Stimulated activated CD4-positive, alpha-beta T cell treated with anti-CD3 and anti-CD28 coated beads, Interleukin-1b, Interleukin-23, amount 100 ng/mL, for 1 hour (primary cell): ENCODE measurements at places on chromosomes 2 and 18.

DNA sequence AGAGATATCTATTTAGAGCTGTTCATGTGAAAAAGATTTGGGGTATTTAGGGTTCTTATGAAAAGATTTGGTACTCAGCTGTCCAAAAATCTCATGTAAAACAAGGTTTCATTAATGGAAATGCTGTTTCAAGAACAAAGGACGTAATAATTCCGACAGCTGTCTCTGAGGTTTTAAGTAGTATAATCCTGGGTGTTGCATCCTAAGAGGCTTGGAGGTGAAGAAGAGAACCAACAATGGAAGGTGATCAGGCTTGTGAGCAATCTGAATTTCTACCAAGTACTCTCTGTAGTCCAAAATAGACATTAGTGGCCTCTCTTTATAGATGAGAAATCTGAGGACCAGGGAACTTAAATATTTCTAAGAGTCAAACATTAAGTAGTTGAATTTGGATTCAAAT, 205.1 kb downstream of the BABAM2 start:
- DNase-seq = no peak

DNA sequence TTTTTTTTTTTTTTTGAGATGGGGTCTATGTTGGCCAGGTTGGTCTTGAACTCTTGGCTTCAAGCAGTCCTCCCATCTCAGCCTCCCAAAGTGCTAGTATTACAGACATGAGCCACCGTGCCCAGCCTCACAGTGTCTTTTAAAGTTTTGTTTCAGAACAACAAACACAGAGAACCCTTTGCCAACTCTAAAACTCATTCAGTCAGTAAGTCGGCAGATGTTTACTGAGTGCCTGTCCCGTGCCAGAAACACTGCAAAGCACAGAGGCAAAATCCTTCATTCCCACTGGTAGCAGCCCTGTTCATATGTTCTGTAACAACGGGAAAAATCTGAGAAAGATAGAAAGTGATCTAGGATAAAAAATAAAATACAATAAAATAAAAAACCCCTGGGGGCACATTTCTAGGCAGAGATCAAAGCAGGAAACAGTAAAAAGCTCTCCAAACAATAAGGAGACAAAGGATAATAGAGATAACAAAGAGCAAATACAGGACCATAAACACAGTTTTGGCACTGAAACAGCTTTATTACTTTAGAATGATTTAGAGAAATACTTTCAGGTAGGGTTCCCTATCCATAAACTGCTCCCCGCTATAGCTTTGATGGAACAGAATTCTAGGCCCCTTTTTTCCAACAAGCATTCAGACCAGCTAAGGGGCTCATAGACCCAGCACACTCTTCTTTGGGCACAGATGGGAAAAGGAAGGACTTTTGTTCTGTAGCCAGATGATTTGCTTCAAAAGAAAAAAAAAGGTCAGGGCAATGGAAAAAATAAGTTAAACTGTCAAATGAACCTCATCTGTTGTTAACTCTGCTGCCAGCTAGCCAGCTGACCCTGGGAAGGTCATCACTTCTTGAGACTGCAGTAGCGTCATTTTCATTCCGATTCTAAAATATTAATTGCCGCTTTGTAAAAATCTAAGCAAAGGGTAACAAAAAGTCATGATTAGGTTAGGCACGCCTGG, 212.3 kb downstream of the CDH20 start:
- no peak for DNase-seq

GRCh38 chr2:39521876-39522517, 84.9 kb upstream of the MAP4K3 start:
- no peak for DNase-seq

DNA sequence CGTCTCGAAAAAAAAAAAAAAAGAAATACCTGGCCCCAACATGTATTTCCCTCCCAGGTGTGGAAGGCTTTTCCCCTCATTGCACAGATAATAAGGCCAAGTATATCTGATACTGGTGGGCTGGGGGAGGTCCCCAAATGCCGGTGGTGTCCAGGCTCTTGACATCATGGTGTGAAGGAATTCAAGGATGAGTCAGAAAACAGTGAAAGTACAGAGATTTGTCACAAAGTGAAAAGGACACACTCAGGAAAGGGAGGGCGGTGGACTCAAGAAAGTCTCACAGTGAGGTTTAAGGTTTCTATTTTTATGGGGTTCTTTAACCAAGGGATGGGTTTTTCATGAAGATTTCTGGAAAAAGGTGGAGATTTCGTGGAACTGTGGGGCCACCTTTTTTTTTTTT, 37.8 kb upstream of the FZD5 start:
- no peak for DNase-seq

- no peak for DNase-seq
Measured at GRCh38 chr2:209519271-209519670, 95.4 kb downstream of the MAP2 start.

GRCh38 chr2:85390941-85391669, 19.1 kb downstream of the CAPG start:
- peak; percentile 44 for DNase-seq

- peak; percentile 21 for DNase-seq
Measured at GRCh38 chr18:55415258-55415871, 172.6 kb downstream of the TCF4 start.

DNA sequence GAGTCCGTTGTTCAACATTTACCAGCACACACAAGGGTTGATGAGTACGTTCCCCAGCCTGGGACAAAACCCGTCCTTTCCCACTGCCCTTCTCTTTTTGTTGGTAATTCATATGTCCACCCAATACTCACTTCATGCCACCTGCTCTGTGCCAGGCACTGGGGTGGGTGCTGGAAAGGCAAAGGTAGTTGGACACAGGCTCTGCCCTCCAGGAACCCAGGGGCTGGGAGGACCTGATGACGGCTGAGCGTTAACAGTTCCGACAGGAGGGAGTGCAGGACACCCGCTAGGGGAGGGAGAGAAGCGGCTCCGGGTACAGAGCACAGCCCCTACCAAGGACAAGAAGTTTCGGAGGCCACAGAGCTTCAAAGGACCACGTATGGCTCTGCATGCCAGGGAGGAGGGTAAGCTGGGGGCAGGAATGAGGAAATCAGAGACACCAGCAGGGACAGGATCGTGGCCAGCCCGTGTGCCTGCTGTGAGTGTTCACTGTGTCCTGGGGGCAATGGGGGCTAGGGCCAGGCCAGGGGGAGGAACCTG, 134.1 kb upstream of the GPC1 start:
- DNase-seq = no peak

GRCh38 chr2:101560780-101561315, 85.9 kb upstream of the RFX8 start:
- DNase-seq = no peak

- no peak for DNase-seq
Measured at GRCh38 chr2:233051241-233052149, 8.6 kb upstream of the INPP5D start.

DNA sequence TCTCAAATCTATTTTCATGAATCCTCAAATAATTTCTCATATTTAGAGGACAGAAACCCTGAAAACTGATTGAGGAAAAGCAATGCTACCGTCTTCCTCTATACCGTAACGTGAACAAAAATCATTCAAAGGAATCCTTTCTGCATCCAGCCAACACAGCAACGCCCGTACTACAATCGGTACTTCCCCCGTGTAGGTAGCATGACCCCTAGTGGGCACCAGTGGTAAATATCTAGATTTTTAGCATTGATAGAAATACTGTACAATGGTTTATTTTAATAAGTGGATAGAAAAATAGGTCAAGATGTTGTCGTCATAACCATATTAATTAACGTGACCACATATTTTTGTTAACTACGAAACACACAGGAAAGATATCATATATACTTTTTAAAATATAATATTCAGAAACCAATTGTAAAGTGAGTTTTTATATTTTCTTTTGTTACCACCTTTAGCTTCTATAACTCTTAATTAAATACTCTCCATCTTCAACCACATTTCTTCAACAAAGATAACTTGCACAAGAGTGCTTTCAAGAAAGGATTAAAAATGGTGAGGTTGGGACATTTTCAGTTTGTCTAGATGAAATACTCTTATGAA, 194.1 kb downstream of the SS18 start:
- no peak for DNase-seq

DNA sequence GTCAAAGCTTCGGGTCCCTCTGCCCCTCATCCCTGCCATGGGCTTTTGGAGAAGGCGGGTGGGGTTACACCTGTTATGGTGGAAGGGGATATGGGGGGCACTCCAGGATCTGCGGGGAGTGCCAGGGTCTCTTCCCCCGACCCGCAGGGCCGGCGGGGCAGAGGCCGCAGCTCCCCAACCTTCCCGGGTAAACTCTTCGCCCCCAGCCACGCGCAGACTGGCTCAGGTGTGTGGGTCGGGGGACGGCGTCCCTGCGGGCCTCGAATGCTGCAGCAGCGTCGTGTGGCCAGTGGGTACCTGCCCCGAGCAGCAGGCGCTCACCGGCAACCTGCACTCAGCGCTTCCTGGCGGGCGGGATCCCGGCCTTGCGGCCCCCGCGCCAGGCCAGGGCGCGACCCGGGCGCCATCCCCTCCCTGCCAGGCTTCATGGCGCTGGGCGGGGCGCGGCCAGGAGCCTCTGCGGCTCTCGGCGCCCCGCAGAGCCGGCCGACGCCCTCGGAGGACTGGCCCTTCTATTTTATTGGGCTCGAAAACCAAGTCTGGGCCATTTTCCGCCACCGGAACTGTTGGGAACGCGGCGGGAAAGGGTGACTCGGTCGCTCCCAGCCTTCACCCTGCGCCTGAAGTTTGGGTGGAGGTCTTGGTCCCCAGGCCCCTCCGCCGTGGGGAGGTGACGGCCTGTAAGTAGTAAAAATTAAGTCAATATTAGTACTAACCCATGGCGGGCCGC, 4.5 kb downstream of the GBX2 start:
- DNase-seq = no peak

DNA sequence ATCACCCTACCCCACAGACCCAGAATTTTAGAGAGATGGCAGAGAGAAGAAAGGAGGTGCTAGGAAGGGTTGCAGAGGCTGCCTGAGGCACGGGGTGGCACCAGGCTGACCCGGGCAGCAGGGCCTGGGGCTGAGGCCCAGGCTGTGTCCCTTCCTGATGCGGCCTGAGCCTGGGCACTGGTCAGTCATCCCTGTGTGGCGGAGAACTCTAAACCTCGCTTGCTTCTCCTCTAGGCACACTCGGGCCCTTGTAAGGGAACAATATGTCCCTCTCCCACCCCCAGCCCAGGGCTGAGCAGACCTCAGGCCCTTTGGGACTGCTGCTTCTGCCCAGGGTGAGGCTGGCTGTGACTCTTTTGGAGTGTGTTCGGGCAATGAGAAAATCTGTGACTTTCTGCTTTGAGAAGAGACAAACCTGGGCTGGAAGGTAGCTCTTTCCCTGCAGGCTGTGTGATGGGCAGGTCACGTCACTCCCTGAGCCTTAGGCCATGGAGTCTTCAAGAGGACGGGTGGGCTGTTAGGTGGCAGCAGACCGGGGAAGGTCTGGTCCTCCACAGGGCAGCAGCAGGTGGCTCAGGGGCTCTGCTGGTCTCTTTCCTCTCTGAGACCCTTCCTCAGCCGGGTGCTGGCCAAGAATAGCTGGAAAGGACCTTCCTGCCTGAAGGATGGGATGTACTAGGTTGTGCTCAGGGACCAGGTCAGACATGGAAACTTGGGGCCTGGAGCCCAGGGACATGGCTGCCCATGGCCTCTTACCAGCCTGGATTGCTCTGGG, 96.8 kb downstream of the GLI2 start:
- no peak for DNase-seq

GRCh38 chr2:127278959-127279358, 15.0 kb downstream of the ERCC3 start:
- no peak for DNase-seq

DNA sequence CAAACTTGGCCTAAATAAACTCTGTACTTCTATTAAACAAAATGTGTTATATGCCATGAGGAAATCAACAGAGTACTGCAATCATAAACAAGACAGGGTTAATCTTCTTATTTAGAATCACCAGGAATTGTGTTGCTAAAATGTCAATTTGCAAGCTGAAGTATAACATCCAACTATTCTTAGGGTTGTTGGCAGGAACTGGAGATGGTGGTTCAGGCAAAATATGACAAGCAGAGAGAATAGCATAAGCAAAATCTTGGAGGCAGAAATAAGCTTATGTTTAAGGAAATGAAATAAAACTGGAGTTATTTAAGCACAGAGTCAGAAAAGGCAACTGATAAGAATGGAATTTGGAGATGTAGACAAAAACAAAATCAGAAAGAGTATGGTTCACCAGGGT, 463.8 kb upstream of the SLC8A1 start:
- no peak for DNase-seq

- DNase-seq = no peak
Measured at GRCh38 chr18:68679528-68679927, 35.4 kb downstream of the TMX3 start.

DNA sequence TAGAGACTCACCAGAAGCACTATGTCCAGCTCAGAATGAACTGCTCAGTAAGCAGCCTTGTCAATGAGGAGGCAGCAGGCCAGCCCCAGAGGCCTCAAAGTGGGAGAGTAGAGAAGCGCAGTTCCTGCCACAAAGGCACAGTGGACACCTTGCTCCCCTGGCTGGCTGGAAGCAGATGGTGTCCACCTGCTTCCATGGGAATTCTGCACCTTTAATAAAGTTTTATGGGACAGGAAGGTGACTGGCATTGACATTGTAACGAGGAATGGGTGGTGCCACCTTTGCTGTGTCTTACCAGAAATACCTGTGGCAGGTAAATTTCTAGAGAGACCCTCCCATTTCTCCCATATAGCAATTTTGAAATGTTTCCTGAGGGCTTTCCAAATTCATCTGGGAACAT, 6.7 kb upstream of the IL1B start:
- no peak for DNase-seq

DNA sequence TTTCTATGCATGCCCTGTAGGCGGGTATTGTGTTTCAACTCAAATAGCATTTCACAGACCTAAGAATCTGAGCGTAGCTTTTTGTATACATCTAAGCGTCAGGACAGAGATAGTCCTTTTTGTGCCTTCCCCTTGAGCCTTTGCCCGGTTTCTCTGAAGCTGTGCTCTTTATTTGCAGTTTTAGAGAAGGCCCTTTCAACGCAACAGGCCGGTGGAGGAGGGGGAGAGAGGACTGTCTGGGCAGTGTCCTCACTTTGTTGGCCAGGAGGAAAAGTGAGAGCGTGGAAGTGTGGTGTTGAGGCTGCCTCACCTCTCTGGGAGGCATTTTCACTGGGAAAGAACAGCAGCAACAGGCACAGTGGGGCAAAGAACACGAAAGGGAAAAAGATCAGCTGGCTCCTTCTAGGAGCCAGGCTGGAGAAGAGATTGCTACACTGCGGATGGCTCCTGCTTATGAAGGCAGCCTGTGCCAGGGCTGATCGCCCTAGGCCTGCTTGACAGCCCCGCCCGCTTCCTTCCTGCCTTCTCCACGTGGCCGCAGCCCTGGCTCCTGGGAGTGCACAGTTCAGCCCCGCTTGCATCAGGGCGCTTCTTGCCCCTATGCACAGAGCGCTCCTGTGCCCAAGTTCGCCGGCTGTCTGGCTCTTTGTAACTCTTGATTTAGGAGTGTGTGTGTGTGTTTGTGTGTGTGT, 195.6 kb upstream of the POU3F3 start:
- no peak for DNase-seq
